SK-N-MC (cell line): ENCODE measurements at places on chromosomes 7 and 10.

DNA sequence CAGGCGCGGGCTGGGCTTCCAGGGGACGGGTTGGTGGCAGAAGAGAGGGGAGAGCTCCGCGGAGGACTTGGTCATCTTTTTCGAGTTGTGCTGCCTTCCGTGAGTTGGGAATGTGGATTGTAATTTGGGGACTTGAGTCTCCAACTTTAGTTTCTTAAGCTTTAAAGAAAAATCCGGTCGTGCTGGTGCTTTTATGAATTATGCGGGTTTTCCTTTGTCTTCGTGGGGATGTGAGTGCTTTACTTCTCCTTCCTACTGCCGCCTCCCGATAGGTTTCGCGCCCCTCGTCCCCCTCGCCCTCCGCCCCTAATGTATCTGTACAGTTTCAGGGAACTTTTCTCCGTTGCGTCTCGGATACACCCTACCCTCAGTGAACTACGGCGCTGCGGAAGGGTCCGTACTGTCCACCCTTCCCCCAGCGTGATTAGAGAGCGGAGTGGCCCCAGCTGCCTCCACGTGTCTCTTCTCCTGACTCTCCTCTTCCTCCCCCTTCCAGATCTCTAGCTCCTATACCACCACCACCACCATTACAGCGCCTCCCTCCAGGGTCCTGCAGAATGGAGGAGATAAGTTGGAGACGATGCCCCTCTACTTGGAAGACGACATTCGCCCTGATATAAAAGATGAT, 649 bp downstream of the SCD start:
- DNase-seq, result no peak

GRCh38 chr7:47830015-47830414, 118.3 kb downstream of the PKD1L1 start:
- DNase-seq, result no peak

- DNase-seq, result no peak
These were observed 63.8 kb downstream of the ALOX5 start for GRCh38 chr10:45437587-45438465.

DNA sequence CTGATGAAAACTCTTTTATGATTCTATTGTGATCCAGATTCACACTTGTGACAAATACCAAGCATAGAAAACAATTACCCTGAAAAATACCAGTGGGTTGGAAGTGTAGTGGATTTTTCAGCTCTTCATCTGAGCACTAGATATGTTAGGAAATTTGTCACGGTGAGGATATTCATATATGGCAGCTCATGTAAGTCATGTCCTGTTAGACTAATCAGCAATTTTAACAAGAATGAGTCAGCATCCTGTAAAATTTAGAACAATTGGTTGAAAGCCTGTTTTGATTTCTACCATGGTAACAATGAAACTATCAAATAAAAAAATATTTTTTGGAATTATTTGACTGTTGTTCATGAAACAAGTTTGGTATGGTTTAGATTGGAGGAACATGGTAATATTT, 334.3 kb downstream of the CACNA2D1 start:
- no peak for DNase-seq

GRCh38 chr10:128377988-128378387, 251.8 kb upstream of the MKI67 start:
- no peak for DNase-seq

DNA sequence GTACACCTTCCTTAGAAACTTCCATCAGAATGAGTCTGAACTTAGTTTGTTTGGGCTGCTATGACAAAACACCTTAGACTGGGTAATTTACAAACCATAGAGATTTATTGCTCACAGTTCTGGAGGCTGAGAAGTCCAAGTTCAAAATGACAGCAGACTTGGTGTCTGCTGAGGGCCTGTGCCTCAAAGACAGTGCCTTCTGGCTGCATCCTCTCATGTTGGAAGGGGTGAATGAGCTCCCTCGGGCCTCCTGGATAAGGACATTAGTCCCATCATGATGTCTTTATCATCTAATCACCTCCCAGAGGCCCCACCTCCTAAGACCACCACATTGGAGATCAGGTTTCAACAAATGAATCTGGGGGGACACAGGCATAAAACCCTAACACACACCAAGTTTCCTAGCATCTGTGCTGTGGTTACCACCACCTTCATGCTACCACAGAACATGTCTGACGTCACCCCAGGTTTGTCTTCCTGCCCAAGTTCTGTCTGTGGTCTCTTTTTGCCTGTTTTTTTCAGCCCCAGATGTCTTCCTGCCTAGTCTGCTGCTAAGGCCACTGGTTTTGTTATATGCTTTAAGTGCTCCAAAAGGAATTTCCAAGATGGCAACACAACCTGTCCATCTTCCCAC, 150.9 kb upstream of the COBL start:
- no peak for DNase-seq

DNA sequence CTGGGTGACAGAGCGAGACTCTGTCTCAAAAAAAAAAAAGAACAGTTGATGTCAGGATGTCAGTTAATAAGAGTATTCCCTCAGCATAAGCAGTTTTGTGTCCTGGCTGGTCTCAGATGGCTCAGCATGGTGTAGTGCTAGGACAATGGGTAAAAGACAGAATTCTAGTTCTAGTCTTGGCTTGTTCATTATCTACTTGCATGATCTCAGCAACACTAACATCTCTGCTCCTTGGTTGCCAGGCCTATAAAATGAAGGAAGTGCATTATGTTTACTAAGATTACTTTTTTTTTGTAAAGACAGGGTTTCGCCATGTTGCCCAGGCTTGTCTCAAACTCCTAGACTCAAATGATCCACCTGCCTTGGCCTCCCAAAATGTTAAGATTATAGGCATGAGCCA, 84.3 kb upstream of the SP8 start:
- no peak for DNase-seq

GRCh38 chr10:123027861-123028260, 19.1 kb downstream of the ACADSB start:
- no peak for DNase-seq

DNA sequence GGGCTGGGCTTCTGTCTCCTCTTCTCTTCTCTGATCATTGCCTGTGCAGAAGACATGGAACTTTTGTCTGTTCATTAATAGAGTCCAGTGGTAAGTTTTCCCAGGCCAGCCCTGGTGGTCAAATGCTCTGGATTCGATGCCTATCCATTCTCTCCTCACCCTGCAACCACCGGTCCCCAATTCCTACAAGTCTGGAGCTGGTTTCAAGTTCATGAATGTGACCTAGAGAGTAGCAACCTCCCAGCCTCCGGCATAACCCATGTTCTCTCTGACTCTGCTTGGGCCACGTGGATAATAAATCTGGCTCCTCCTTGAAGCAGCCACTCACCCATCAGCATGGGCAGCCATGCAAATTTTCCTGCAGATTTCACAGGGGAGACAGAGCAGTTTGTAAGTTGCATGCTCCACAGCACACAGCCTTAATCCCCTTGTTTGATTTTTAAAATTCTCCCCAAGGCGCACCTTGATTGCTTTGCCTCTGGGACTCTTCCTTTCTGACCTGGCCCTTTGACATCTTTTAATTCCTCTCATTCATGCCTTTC, 37.3 kb upstream of the PDZD8 start:
- no peak for DNase-seq

DNA sequence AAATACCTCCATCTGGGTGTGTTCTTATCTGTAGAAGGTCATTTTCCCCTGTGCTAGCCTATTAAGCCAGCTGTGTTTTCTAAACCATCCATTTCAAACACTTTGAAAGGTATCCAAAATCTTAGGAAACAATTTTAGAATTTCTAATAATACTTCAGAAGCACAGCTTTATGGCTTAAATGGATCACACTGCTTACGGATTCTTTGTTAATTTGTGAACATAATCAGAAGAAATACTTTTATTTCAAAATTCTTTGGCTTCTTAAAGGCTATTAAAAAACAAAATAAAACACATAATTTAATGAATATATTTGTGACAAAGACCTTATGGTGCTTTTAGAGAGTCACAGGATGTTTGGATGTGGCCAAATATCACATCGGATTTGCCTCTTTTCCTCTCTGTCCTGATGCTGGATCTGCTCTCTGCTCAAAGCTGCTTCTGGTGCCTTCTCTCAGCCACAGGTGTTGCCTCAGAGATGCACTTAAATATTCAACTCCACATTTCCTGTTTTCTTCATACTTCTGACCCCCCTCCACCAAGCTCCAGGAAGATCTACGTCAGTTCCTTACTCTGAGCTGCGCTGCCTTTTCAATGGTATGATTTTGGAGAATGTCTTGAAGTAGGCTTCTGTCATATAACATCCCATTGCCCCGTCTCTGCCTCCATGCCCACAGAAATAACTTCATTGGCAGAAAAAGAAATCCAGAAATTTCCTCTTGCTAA, 230.6 kb downstream of the MLLT10 start:
- DNase-seq, result no peak

DNA sequence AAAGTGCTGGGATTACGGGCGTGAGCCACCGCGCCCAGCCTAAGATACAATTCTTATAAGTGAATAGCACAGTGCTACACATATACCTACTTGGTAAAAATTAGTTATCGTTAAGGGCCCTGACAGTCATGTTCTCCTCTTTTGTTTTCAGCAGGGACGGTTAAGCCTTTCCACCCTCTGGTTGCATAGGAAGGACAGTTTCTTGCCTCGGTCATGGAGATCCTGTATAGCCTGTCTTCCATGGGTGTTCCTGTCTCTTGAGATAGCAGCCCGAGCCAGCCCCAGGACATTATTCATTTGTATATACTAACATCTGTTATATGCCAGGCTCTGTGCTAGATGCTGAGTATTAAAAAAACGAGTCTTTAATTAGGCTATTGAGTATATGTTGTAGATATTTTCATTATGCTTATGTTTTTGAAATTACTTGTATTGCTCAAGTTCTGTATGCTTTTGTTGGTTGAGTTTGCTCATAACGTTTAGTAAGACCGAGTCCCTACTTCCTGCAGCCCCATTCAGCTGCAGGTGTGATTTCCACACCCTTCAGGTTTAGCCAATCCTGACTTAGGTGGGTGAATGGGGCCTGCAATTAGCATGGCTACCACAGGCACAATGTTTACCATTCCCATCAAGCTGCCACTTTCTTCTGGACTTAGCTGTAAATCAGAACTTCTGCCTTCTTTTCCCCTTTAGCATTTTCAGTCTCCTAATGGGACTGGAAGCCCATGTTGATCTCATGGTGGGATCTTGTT, 24.8 kb downstream of the CCSER2 start:
- DNase-seq, result no peak

- no peak for DNase-seq
These were observed 98.4 kb upstream of the GJD4 start for GRCh38 chr10:35506741-35507140.

- no peak for DNase-seq
These were observed 179.0 kb upstream of the KLF14 start for GRCh38 chr7:130912862-130913638.

- no peak for DNase-seq
These were observed 73.0 kb upstream of the LEP start for GRCh38 chr7:128167791-128168666.

- peak; percentile 30 for DNase-seq
These were observed 41.6 kb upstream of the LYZL2 start for GRCh38 chr10:30671026-30671616.

DNA sequence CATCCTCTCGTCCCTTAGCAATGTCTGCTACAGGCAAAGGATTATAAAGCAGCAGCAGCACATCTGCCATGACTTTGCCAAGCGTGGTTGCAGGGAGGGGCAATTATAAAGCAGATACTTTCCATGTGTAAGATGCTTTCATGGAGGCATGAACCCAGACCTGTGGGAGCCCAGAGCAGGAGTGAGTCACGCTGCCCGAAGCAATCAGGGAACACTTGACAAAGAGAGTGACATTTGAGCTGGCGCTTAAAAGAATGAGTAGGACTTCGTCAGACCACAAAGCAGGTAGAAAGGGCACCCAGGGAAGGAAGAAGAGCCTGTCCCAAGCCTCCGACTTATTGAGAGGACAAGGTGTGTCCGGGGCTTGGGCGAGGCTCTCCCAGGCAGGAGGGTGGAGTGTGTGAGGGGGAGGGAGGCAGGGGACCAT, 147.2 kb downstream of the MYOF start:
- no peak for DNase-seq

DNA sequence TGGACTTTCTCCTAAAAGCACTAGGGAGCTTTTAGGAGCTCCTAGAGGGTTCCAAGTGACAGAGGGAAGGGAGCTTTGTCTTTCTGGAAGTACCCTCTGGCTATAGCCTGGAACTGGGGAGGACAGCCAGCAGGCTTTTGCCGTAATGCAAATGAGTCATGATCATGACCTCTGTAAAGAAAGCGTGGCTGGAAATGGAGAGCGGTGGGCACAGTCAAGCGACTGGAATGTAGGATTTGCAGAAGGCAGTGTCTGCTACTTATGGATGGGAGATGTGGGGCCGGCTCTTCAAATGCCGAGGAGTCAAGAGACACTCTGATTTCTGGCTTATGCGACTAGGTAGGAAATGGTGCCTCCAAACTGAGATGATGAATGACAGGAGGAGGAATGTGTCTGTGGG, 34.6 kb upstream of the PLPP4 start:
- no peak for DNase-seq

- DNase-seq, result no peak
These were observed 58.7 kb downstream of the ARHGAP21 start for GRCh38 chr10:24664991-24665390.

GRCh38 chr10:7170626-7171322, 240.1 kb downstream of the SFMBT2 start:
- DNase-seq, result no peak

- no peak for DNase-seq
These were observed 31.3 kb downstream of the RAPGEF5 start for GRCh38 chr7:22325671-22326070.

DNA sequence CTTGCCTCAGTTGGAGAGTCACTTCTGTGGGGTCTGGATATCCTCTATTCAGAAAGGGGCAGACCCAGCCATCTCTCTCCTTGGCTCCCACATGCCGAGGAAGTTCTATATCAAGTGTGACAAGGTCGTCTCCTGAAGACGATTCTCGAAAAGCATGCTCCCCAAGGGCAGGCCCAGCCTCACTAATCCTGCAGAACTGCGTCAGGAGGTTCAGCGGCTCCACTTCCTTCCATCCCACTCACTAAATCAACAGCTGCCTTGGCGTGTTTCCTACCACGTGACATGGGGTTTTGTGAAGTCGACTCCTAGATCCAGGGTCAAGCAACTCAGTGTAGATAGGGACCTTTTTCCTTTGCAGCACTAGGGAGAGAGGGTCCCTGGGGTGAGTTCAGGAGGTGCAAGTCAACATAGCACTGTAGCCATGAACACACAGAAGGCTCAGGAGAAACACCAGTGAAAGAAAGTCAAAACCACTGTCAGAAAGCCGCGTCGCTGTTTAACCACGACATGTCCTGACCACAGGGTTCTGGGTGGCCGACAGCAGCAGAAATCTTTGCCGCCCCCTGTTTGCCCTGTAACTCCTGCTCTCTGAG, 156.4 kb downstream of the PRPF18 start:
- DNase-seq, result no peak
